Activated effector memory CD4-positive, alpha-beta T cell treated with anti-CD3 and anti-CD28 coated beads, Interleukin-2, amount 50 U/mL, for 16 hours (primary cell): ENCODE measurements at places on chromosomes 7 and 10.
A peak's percentile ranks its signal among the peaks of the same experiment; 100 is the strongest.

DNA sequence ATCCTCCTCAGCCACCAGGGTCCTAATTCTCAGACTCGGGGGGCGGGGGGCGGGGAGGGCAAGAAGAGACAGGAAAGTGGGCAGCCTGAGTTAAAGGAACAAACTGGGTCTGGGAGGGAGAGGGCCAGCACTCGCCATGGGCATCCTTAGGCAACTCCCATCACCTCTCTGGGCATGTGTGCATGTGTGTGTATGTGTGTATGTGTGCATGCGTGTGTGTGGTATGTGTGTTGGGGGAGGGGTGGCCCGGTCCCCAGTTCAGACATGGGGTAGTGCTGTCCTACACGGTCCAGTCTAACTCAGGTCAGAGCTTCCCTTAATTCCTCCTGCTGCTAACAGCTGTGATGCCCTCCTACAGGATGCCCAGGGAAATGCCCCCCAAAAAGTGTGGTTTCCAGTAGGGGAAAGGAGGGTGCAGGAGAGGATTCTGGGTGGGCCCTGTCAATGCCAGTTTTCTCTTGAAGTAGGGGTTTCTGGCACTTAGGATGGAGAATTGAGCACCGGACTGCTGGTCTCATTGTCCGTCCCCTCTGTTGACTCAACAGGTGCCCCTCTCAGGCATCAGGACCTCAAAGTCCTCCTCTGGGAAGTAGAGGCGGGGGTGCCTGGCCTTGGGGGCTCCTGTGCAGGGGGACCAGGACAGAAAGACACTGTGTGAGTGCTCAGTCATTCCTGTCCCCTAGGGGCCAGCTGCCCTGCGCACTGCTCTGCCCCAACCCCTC, 15.1 kb upstream of the ZMIZ1 start:
- DNase-seq: peak; percentile 55

GRCh38 chr7:3482147-3482921, 181.3 kb downstream of the SDK1 start:
- DNase-seq: no peak

- DNase-seq: peak; percentile 96
These were observed at the start of gene WASL for GRCh38 chr7:123748734-123749536. TSS of gene WASL (minus strand) at chr7:123749003. CDS start at chr7:123748734, 269 bp downstream.

DNA sequence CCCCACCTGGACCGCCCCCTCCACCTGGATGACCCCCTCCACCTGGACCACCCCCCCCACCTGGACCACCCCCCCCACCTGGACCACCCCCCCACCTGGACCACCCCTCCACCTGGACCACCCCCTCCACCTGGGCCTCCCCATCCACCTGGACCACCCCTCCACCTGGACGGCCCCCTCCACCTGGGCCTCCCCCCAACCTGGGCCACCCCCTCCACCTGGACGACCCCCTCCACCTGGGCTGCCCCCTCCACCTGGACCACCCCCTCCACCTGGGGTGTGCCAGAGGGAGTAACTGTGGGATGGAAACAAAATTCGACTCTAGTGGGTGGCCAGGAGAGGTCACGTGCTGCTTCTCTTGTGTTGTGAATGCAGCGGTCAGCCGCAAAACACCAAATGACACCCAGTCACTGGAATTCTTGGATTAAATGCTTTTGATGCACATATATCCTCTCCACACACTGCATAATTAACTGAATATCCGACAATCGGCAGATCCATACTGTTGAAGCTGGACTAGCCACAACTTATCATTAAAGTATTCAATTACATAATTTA, 316.7 kb downstream of the PTPRN2 start:
- DNase-seq: peak; percentile 45

GRCh38 chr7:35691827-35692307, 3.1 kb downstream of the HERPUD2 start:
- peak; percentile 78 for DNase-seq

GRCh38 chr7:40221836-40222235, 87.0 kb downstream of the SUGCT start:
- no peak for DNase-seq

GRCh38 chr10:129467359-129468064, 471 bp downstream of the MGMT start:
- no peak for DNase-seq

DNA sequence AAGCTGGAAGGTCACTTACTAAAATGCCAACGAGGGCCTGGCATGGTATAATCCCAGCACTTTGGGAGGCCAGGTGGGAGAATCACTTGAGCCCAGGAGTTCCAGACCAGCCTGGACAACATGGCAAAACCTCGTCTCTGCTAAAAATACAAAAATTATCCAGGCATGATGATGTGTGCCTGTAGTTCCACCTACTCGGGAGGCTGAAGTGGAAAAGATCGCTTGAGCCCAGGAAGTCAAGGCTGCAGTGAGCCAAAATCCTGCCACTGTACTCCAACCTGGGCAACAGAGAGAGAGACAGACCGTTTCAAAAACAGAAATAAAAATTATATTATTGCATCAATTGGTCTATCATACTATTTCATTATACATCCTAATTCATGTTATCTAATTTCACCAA, 18.1 kb upstream of the FAM53B start:
- DNase-seq: no peak

DNA sequence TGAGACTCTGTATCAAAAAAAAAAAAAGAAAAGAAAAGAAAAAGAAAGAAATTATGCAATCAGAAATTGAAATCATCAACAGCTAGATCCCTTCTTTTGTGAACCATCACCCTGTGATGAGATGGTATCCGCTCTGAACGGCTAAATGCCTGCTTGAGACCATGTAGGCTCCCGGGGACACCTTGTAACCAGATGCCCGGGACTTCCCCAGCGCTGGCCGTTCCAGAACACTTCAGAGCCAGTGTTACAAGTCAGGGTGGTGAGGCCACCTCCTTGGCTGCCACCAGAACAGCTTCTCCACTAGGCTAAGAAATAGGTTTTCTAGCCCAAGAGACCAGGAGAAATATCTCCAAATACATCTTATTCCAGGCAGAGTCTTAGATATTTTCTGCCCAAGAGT, 119.4 kb upstream of the SH2B2 start:
- DNase-seq: no peak

- no peak for DNase-seq
These were observed 12.4 kb downstream of the PAPOLB start for GRCh38 chr7:4849390-4849789.

DNA sequence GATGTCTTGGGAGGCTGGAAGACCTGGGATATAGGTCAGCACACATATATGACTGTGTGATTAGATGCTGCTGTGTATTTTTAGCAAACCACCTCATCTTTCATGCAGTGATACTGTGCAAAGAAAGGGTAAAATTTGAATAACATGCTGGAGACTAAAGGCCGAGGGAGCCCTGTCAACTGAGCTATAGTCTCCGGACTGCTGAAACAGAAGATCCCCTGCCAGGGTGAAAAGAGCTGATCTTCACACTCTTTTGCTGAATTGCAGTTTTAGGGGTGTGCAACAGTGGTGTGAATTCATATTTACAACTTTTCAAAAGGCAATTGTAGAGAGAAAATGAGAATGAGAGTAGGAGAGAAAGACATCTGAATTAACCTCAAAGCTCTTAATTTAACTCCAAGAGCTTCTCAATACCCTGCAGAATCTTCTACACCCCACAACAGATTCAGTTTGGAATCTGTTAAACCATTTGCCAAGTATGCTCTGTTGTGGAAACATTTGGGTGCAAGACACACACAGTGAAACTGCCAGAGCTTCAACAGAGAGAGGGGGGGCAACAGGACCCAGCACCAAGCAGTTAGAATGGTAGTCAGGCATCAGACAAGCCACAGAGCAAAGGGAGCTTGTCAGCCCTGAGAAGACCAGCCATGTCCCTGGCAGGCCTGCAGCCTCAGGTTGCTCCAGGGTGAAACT, 190.1 kb upstream of the STK17A start:
- no peak for DNase-seq

- no peak for DNase-seq
These were observed 9.9 kb downstream of the FAM204A start for GRCh38 chr10:118332236-118332635.

DNA sequence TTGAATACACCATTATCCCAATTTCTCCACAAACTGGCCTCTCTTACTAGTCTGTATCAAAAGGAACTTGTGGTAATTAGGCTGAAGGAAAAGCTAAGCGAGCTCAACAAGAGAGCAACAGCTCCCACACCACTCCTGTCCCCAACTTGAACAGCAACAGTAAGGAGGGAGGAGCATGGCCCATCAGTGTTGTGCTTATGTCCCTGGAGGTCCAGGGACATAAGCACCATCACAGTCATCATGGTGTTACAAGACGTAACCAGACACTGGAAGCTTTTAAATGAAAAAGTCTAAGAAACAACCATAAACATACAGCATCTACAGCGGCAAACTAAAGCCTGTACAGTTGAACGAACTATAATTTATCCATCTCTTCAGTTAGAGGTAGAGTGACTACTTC, 989 bp downstream of the ERLIN1 start:
- DNase-seq: no peak

DNA sequence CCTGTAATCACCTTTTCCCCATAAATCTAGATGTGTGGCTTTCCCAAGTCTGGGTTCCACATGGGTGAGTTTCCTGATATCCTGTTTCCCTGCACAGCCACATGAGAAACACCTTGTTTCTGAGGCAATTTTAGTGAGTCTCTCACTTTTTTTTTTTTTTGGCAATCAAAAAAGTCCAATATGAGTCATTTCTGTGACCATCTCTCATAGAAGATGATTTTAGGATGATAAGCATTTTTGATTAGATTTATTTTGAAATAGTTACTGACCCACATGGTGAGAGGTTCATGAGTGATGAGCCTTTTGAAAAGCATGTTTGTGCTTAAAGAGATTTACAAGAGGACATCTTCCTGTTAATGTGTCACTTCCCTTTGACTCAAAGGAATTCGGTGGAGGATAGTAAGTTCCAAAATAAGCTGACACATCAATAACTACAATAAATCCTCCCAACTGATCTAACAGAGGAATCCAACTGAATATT, 464.0 kb downstream of the INHBA start:
- no peak for DNase-seq

GRCh38 chr10:42367532-42368230, 270.7 kb downstream of the ZNF33B start:
- peak; percentile 61 for DNase-seq

DNA sequence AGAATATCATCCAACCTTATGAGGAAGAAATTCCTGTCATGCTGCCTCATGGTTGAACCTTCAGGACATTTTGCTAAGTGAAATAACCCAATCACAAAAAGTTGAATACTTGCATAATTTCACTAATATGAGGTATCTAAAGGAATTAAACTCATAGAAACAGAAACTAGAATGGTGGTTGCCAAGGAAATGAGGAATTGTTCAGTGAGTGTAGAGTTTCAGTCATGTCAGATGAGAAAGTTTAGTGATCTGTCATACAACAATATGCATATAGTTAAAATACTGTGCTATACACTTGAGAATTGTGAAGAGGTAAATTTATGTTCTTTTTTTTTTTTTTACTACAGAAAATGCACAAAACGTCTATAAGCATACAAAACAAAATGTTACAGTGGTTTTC, 60.7 kb downstream of the R3HCC1L start:
- DNase-seq: no peak

GRCh38 chr10:24519950-24520349, 203.7 kb downstream of the ARHGAP21 start:
- peak; percentile 70 for DNase-seq
